Osteocyte (in vitro differentiated cells): ENCODE measurements at places on chromosomes 7 and 10.

DNA sequence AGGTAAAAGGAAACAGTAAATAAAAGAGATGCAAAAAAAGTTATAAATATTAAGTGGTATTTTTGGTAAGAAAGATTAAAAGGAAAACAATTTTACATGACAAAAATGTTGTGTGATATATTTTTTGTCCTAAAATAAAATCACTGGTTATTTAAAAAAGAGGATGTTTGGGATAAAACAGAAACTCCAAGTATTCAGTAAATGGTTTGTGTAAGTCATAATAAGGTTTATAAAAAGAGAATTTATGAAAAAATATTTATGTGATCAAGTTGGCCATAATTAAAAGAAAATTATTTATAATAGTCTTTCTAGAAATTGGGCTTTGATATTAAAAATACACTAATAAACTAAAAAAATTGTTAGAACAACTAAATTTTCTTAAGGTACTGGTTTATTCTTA lies 38.2 kb upstream of the FIGNL1 start:
- DNase-seq: no peak

- no peak for DNase-seq
Observed at GRCh38 chr7:121623130-121623872, 227.2 kb upstream of the FAM3C start.

DNA sequence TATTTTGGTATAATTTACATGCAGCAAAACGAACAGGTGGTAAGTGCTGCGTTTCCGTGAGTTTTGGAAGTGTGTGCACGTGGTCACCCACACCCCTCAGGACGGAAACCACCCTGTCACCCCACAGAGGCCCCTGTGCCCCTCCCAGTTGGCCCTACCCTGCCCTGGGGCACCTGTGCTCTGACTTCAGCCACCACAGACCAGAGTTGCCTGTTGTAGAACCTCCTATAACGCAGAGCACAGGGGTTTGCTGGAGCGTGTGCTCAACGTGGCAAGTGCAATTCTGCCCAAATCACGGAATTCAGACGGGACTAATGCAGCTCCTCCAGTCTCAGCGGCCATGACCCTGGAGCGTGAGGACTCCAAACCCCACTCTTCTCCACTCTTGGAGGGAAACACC lies 9.6 kb upstream of the CFAP46 start:
- DNase-seq: no peak

DNA sequence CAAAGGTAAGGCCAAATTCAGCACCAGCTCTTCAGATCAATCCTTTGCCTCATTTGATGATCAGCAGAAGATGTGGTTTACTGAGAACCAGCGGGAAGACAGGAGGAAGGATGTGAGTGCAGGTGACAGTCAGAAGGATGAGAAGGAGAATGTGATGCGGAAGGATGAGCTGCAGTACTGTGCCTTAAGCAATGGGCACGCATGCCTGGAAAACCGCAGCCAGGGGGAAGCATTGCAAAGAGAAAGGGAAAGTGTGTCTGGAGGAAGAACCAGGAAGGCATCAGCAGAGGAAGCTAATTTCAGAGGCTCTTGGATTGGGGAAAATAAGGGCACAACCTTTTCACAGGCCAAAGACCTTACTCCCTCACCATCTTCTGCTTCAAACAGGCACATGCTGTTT lies 25.7 kb downstream of the C10orf71 start:
- peak; percentile 76 for DNase-seq

- no peak for DNase-seq
Observed at GRCh38 chr10:106424054-106424453, 740.5 kb downstream of the SORCS1 start.

- DNase-seq: no peak
Observed at GRCh38 chr7:50358041-50358705, 53.7 kb downstream of the IKZF1 start.

DNA sequence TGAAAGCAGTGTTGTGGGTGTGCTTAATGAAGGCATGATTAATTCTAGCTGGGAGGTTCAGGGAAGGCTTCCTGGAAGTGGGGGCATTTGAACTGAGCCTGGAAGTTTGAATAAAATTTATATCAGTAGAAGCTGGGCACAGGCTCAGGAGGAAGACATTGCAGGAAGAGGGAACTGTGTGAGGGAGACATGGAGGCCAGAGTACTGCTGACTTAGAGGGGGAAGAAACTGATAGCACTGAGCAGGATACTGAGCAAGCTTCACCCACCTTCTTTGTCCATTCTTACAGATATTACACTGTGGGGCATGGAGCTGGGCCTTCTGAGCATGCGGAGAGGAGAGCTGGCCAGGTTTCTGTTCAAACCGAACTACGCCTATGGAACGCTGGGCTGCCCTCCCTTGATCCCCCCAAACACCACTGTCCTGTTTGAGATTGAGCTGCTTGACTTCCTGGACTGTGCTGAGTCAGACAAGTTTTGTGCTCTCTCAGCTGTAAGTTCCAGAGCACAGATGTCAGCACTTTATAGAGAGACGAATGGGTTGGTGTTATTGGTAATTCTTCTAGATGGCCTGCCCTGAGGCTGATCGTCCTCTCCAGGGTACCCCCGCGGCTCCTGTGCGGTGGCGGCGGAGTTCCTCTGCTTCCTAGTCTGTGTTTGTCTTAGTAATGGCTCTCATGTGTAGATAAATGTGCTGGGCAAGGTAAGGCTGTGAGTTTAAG lies 2.1 kb downstream of the FKBP6 start:
- DNase-seq: no peak

DNA sequence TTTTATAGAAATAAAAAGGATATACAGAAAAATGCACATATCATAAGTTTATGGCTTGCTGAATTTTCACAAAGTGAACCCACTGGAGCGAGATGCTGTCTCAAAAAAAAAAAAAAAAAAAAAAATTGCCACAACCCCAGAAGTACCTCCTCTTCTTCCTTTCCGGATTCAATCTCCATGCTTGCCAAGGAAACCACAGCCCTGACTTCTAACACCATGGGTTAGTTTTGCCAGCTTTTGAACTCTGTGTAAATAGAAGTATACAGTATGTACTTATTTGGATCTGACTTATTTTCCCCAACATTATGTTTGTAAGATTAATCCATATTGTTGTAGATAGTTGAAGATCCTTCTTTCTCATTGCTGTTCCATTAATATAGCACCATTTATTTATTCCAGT lies 40.0 kb downstream of the FANK1 start:
- DNase-seq: no peak

DNA sequence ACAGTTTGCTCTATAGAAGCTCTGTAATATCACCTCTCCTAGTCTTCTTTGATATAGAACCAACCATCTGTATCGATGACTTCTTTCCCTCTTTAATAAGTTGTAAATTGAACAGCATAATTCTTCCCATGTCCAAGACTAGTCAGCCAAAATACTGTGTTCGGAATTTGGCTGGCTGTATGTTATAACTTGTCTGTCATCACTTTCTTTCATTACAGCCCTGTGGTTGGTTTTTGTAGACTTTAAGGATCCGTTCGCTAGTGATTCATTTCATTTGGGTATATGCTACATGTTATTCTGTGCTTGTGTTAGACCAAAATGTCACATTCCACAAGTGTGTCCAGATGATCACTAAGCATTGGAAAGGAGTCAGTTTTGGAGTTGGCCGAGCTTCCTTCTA lies 155.4 kb upstream of the ITGB1 start:
- no peak for DNase-seq

DNA sequence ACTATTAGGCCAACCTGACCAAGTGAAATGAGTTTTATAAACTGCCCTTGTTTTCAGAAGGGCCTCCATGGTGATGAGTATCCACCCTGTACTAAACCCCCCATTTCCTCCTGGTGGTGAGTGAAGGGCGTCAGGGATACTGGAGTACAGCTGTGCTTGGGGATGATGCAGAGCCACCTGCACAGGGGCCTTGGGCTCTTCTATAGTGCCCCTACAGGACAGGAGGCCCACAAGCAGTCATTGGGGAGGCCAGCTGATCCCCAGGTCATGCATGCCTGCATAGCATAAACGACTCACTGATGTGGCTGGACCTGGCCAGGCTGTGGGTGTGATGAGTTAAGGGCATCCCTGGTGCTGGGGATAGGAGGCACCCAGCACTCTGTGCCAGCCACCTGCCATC lies 114.1 kb upstream of the CELF2 start:
- no peak for DNase-seq

GRCh38 chr7:113071465-113071864 lies 15.2 kb downstream of the GPR85 start:
- no peak for DNase-seq

DNA sequence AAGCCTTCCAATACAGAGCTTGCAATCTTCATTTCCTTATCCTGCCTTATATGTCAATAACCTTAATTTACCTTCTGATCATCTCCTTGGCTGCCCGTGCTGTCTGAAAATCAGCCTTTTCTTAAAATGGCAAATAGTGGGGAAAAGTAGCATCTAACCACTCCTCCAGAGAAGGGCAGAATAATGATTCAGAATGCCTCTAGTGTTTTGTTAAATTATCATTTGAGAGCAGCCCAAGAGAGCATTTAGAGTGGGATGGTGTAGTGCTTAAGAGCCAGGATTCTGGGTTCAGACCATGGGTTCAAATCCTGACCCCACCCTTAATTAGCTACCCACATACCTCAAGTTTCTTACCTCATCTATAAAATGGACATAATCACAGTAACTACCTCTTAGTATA lies 4.6 kb upstream of the TMEM139 start:
- no peak for DNase-seq

- DNase-seq: no peak
Observed at GRCh38 chr10:123241391-123242141, 87.4 kb downstream of the BUB3 start.

DNA sequence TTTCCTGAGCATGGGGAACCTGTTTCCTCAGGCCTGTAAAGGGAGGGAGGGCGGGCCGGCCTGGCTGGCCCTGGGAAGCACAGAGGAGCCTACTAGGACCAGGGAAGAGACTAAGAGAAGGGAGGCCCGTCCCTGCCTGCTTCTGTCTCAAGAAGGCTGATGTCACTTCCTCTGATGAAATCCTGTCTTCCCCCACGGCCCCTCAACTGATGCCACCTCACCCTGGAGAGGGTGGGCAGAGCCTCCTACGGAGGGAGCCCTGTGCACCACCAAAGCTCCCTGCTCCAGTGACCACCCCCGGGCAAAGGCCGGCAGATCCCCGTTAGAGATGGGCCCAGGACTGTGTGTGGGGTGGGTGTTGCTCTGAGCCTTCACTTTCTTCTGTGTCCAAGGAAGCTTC lies 1.0 kb upstream of the PILRA start:
- DNase-seq: no peak

DNA sequence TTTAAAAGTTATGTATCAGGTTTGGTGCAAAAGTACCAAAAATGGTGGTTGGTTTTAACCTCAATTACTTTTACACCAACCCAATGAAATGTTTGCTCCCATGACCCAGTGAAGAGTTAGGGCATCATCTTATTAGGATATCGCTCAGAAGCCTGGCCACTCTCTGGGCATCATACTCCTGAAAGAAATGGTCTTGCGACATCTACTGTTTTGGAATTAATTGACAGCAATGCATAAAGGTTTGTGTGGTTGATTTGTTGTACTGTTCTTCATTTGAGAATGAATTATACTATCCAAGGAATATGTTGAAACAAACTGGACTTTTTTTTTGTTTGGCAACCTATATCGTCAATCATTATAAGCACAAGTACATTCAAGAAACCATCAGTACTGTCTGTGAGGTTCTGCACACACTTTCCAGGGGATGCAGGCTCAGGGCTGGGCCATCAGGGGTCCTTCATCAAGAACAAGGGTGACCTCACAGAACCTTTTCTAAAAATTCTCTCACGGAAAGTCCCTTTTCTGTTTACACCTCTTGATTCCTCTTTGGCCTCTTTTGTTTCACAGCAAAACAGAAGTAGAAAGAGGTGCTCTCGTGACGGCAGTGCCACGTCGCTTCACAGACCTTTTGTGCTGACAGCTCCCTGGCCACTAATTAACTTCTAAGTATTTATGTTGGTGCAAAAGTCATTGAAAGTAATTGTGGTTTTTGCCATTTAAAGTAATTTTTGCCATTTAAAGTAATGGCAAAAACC lies 117.2 kb upstream of the KLF6 start:
- no peak for DNase-seq

GRCh38 chr7:157589680-157590079 lies 252.9 kb downstream of the DNAJB6 start:
- DNase-seq: no peak

DNA sequence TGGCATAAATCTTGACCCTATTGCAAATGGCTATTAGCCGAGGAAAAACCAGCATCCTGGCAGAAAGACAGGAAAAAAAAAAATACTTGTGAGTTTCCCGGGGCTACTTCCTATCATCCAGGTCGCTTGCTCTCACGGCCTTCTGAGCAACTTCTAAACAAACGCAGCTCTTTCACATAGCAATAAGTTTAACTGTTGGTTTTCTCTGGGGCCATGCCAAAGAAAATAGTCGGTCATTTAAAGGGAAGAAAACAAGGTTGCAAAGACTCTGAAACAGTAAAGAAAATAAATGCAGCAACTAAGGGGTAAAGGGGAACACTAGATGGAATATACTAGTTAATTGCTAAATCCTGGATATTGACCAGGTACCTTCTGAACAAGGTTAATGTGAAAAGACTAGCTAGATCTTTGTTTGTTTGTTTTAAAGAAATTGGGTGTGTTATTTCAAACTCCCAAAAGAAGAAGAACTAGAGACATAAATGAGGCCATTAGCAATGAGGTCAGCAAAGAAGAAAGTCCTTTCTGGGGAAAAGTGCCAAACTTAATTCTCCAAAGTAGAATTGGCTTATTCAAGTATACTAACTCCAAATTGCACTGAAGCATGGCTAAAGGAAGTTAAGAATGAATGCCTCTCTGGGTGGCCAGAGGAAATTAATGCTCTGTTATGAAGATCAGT lies 54.2 kb downstream of the SLC39A12 start:
- no peak for DNase-seq

DNA sequence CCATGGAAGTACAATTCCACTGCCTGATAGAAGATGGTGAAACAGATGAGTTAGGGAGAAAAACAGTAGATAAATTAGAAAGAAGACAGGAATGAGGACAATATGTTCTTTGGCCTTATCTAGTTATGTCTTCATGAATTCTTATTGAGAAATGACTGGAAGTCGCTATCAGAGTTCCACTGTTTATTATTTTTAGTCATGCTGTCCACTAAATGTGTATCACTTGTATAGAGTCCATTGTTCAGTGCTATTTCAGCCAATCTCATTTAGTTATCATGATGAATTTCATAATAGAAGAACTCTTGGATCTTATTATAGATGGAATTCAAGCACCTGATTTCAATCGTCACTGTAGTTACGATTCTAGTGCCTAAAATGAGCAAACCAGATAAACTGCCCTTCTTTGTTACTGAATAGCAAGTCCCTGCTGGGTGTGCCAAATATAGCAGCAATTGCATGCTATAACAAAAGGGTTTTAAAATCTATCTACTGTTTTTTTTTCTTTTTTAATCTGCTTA lies 177.7 kb upstream of the COL1A2 start:
- DNase-seq: no peak

GRCh38 chr10:3542185-3542611 lies 242.8 kb downstream of the KLF6 start:
- DNase-seq: no peak

GRCh38 chr10:806451-807162 lies 117.1 kb upstream of the DIP2C start:
- DNase-seq: peak; percentile 82

- DNase-seq: no peak
Observed at GRCh38 chr7:1505731-1506550, 1.8 kb upstream of the INTS1 start.
